ENCODE measurements at places on chromosomes 1 and 21.

- DNase-seq, result no peak
Observed at GRCh38 chr1:152770411-152770810, 4.5 kb upstream of the LCE1F start.

- DNase-seq, result no peak
Observed at GRCh38 chr1:7578206-7578605, 192.9 kb upstream of the VAMP3 start.

DNA sequence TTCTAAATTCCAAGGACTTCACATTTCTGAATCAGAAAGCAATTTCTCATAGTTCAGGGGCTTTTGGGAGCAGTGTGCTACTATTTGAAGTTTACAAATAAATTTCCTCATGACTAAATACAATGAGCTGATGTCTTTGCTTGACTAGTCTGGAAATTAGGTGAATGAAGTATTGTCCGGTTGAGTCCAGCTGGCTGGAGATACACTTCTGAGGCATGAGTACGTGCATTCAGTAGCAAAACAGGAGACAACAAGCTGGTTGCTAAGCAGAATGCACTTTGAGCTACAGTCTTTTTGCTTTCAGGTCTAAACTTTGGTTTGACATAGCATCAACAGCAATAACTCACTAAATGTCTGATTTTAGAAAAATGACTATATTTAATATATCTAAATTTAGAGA, 27.1 kb downstream of the ZNHIT6 start:
- DNase-seq, result no peak

DNA sequence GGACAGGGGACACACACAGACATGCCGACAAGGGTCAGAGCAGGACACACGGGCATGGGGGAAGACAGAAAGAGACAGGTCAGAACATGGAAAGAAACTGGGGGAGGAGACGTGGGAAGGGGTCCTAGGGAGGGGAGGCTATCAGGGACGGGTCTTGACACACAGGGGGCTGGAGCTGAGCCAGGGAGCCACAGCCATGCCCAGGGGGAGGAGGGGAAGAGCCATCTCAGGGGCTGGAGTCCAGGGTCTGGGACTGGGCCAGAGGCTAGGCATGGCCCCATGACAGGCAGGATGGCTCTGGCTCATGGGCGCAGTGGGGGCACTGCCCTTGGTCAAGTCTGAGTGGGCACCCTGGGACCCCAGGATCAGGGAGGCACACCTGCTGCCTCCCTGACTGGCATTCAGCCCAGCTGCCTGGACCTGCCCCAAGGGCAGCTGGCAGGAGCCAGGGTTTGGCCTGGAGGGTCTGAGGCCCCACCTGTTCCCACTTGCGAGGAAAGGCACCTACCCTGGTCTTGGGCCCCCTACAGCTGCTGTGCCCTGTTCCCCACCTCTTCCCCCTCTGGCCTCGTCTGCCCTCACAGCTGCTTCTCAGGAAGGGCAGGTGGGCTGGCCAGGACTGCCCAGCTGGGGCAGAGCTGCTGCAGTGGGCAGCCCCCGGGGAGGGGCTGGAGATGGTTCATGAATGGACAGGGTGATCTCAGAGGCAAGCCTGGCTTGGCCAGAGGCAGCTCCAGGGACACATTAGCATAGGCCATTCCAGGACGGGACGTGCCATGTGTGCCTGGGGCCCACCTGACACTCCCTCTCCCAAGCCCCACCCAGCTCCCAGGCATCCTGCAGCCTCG, 42.9 kb downstream of the HSPG2 start:
- DNase-seq, result no peak

DNA sequence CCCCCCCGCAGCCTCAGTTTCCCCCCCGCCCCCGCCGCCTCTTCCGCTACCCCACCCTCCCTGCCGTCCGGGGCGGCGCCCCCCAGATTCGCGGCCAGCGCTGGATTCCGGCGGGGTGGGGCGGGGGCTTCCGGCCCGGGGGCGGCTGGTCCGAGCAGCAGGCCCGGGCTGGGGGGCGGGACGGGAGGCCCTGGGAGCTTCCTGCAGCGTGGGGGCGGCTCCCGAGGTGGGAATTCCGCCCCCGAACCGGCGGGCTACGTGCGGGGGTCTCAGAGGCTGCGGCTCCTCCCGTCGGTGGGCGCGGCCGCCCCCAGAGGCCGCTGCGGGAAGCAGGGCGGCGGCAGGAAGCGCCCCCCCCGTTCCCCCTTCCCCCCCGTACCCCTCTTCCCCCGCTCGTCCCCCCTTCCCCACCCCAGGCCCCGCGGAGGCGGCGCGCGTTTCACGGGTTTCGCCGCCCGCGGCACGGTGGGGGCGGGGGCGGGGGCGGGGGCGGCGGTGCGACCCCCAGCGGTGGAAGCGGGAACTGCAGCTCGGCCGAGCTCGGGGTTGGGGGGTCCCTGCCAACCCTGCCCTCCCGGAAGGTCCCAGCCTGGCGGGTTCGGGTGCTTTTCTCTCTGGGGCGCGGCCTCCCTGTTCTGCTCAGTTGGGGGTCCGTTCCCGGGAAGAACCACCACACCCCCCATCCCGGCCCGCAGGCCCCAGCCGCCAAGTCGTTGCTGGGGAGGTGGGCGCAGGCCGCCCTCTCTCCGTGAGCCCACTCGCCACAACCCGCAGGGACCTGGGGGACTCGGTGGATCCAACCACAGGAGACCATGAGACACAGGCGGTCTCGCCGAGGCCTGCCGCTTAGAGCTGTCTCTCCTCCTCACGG, 76.3 kb downstream of the MORN1 start:
- DNase-seq, result peak; percentile 36

- DNase-seq, result no peak
Observed at GRCh38 chr1:36883315-36883949, 150.9 kb downstream of the GRIK3 start.

- DNase-seq, result peak; percentile 78
Observed at GRCh38 chr1:6127587-6128163, 52.4 kb downstream of the CHD5 start.

DNA sequence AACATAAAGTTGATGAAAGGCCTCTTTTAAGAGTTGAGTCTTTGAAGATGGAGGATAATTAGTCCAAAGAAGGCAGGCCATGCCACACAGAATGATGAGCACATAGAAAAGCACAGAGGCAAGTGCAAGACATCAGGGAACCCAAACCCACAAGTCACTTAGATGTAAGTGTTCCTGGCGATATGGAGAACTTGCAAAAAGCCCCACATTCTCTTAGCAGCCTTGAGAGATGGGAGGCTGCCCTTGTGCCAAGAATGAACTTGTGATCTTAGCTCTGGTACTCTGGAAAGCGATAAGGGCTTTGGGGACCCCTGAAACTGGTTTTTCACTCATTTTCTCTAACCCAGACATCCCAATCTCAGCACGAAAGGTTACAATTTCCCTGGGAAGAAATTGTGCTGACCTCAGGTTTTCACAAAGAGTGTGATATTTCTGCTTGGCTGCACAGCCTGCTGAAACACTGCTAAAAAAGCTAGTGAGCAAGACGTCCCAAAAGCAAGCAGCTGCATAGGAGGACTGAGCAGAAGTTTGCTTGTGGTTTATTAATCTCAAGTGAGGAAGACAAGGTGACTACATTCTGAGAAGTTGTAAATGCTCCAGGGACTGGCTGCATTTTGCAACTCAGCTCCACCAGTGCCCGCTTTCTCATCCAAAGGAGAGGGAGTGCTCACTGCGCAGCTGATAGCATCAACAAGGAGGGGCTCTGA, 496.9 kb upstream of the CAMK1G start:
- DNase-seq, result no peak

- DNase-seq, result no peak
Observed at GRCh38 chr21:31618696-31619430, 40.6 kb upstream of the SOD1 start.

- DNase-seq, result no peak
Observed at GRCh38 chr21:42174173-42174572, 44.8 kb upstream of the ABCG1 start.

GRCh38 chr1:235375919-235376605, 8.8 kb downstream of the TBCE start:
- DNase-seq, result no peak

GRCh38 chr21:44428281-44428960, 26.9 kb upstream of the LRRC3 start:
- peak; percentile 73 for DNase-seq

DNA sequence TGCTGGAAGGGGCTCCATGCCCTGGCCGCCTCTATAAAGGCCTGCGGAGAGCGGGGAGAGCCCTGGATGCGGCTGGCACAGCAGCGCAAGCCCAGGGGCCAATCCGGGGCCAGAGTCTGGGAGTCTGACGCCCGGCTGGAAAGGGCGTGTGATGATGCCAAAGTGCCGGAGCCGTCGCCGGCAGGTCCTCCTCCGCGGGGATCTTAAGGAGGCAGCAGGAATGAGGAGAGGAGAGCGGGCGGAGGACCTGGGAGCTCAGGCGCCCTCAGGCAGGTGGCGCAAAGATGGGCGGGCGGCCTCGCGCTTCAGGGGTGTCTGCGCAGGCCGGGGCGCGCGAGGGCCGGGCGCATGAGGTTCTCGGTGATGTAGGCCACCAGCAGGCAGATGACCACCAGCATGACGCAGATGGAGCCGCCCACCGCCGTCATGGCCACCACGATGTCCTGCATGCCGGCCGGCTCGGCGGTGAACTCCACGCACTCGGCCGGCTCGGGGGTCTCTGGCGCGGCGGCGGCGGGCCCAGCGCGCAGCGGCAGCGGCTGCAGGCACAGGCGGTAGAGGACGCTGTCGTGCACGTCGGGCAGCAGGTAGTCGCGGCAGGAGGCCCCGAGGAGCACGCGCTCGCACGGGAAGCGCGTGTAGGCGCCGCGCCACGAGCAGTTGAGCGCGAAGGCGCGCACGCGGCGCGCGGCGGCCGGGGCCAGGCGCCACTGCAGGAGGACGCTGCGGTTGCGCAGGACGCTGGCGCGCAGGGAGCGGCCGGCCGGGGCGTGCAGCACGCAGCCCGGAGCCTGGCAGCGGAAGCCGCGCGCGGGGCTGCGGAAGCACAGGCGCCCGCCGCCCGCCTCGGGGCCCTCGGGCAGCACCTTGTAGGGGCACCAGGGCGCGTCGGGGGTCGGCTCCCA, 653 bp downstream of the FNDC10 start:
- peak; percentile 29 for DNase-seq

DNA sequence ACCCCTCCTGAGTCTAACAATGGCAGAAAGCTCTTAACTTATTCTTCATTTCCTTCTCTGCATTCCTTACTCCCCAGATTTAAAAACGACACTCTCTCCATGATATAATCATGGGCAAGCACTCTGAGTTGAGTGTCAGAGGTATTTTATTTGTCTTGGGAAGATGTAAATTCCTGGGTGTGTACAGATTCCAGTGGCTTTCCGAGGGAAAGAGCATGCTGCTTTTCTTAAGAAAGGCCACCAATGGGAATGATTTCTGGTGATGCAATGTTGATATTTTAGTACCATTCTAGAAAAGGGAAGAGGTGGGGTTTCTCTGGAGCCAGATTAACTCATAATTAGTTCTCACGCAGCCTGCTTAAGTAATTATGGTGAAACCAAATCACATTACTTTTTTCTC, 47.8 kb upstream of the BTG3 start:
- DNase-seq, result no peak

DNA sequence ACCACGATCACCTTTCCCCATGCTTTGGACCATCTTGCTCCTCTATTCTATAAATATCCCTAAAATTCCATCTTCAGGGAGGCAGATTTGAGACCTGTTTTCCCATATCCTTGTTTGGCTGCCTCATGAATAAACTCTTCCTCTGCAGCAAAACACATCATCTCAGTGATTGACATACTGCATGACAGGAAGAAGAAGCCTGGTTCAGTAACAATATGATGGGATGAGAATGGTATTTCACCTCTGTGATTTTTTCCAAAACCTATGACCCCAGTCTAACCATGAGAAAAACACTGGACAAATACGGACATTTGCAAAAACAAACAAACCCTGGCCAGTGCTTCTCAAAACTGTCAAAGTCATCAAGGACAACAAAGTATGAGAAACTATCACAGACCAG, 53.8 kb upstream of the ZSWIM5 start:
- DNase-seq, result no peak

- no peak for DNase-seq
Observed at GRCh38 chr21:32455548-32455947, 43.0 kb downstream of the EVA1C start.

DNA sequence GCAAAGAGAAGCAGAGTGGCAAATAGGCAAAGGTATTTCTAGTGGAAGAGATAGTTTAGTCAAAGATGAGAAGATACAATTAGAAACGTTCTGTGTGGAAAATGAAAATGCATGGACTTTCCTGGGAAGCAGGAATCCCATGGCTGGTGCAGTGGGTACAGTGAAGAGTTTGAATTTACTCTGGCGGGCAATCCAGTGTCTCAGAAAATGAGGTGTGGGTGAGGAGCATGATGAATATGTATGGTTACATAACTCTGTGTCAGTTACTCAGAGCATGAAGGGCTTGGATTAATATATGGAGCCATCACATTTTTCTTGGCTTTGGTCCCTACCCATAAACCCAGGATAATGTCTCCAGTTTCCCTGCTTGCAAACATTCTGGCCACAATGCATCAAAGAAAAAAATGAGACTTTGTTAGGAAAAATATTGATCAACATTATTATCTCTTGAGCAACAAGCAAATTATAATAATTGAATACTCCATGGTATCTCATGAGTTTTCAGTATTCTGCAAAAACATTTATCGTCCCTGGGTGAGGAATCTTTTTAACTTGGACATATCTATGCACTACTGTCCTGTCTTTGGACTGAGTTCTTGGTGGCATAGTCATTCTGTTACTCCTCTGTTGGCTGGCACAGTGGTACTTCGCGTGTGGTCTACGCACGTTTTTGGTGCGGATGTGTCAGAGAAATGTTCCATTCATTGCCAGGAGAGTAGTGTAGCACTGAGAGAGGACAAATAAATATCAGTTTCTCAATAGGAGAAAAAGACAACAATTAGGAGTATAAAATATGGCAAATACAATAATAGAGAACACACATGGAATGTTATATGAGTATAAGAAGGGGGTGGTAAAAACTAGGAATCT, 173.7 kb upstream of the C1orf105 start:
- no peak for DNase-seq

- DNase-seq, result no peak
Observed at GRCh38 chr1:2589431-2590232, 3.1 kb downstream of the PRXL2B start.

DNA sequence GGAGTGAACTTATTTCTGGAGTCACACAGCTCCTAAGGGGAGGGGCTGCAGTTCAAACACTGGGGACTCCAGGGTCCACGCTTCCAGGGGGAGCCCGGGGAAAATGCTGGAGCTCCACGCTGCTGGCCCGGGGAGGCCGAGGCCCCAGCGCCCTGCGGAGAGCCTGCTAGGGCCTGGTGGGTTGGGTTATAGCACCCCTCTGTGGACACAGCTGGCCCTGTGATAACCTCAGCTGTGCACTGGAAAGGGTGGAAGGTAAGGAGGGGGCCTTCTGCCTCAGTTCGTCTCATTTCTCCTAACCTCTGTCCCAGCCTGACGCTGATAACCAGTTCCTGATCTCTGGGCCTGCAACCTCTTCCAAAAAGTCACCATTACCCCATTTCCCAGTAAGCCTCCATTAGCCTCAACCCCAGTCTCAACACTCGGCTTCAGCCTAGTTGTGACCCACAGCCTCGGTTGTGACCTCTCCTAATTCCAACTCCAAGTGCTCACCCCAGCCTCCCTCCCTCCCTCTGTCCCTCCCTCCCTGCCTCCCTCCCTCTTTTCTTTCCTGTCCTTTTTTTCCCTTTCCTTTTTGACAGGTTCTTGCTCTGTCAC, 7.1 kb downstream of the NBL1 start:
- DNase-seq, result peak; percentile 46

GRCh38 chr21:38202811-38203210, 54.0 kb upstream of the KCNJ15 start:
- no peak for DNase-seq
